ENCODE measurements at places on chromosomes 12 and 14.

GRCh38 chr12:55847033-55847432 is 4.3 kb upstream of the MMP19 start:
- peak; percentile 41 for DNase-seq

GRCh38 chr12:72289633-72290032 is 17.5 kb downstream of the TRHDE start:
- DNase-seq = no peak

DNA sequence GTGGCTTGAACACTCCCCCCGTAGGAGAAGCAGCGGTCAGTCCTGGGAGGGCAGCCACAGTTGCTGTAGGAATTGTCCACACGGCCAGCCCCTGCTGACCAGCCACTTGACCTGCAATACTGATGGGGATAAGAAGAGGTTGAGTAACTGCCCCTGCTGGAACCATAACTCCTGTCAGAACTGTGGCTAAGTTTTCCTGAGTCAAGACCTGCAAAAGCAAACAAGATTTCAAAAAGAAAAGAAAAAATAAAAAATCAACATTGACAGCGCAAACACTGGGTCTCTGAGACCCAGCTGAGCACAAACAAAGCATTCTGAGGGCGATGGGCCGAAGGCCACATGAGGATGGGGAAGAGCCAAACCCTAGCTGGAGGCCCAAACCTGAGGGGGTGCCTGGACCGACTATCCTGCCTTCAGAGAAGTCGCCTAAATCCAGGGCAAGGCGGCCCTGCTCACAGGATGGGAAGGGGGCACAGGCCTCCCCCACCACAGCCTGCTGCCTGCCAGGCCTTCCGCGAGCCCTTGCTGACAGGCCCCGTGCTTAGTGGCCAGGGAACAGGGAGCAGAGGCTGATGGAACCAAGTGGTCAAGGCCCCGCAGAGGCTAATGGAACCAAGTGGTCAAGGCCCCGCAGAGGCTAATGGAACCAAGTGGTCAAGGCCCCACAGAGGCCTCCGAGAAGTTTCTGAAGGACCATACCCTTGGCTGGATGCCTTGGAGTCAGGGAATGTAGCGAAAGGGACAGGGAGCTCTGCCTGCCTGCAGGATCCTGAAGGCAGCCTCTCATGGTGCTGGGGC is 19.1 kb downstream of the POU6F1 start:
- DNase-seq = no peak

- no peak for DNase-seq
These were observed 11.1 kb downstream of the BAG5 start for GRCh38 chr14:103551338-103551762.

GRCh38 chr12:72267974-72268373 is 4.2 kb upstream of the TRHDE start:
- no peak for DNase-seq

- DNase-seq = no peak
These were observed 50.6 kb upstream of the ANO6 start for GRCh38 chr12:45165284-45165683.

GRCh38 chr12:12734054-12734453 is 16.9 kb downstream of the CDKN1B start:
- no peak for DNase-seq

DNA sequence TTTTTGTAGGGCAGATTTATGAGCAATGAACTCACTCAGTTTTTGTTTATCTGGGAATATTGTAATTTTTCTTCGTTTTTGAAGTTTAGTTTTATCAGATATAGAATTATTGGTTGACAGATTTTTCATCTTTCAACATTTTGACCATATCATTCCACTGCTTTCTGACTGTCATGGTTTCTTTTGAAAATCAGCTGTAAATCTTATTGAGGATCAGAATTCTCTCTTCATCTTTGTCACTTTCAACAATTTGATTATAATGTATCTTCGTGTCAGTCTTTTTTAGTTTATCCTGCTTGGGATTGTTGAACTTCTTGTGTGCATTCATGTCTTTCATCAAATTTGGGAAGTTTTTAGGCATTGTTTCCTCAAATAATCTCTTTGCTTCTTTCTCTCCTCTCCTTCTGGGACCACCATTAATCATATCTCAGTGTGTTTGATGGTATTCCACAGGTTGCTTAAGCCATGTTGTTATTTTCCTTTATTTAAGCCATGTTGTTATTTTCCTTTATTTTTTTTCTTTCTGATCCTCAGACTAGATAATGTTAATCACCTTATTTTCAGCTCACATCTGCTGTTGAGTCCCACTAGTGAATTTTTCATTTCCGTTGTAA is 229.7 kb upstream of the GARIN2 start:
- no peak for DNase-seq
